ENCODE measurements at places on chromosomes 1 and 21.
A peak's percentile ranks its signal among the peaks of the same experiment; 100 is the strongest.

GRCh38 chr1:92975551-92976232, 14.4 kb upstream of the DIPK1A start:
- no peak overlapping the region for H3K4me3 ChIP-seq
- no peaks in the 10 kb centered on the region for H3K27me3 ChIP-seq
- H3K27ac ChIP-seq, result no peak overlapping the region
- H3K36me3 ChIP-seq, result no peaks in the 10 kb centered on the region
- peaks cover 7% of the 10 kb centered on the region for H3K4me1 ChIP-seq
- DNase-seq, result no peak

DNA sequence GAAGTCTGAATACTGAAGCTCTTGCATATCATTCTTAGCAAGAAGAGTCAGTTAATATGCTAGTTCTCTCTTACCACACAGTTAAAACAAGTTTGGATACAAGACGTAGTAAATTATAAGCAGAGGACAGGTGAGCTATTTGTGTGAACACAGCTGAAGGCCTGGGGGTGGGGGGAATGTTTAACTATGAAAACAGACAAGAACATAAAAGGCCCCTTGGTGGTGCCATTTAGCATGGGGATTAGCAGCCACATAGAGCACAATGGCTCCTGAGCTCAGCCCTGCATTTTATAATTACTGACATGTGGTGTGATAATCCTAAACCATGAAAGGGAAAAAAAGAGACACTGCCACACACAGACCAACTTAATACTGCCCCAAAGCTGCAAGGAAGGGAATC, 94.8 kb downstream of the TGFBR3 start:
- no peak overlapping the region for H3K27ac ChIP-seq
- H3K4me3 ChIP-seq, result no peak overlapping the region
- no peaks in the 10 kb centered on the region for H3K27me3 ChIP-seq
- H3K36me3 ChIP-seq, result no peaks in the 10 kb centered on the region

- peaks cover 75% of the 10 kb centered on the region for H3K36me3 ChIP-seq
- H3K27me3 ChIP-seq, result no peaks in the 10 kb centered on the region
- DNase-seq, result no peak
- no peak overlapping the region for H3K27ac ChIP-seq
Observed at GRCh38 chr1:51791888-51792287, 86.6 kb downstream of the NRDC start.

DNA sequence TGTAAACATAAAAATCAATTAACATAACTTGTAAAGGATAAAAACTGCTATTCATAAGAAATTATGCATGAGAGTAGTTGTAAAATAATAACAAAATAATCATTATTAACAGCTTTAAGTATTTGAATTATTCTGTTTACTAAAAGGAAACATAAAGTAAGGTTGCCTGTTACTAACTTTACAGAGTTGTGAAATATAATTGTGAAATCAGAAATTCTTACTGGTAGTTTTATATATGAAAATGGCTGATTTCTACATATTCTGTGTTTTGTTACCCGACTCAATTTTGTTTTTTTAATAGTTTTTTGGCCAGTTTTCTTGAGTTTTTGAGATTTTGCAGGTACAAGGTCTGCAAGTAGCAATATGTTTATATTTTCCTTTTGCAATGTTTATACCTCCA, 27.8 kb downstream of the FNBP1L start:
- H3K36me3 ChIP-seq, result no peaks in the 10 kb centered on the region
- H3K27ac ChIP-seq, result no peak overlapping the region

DNA sequence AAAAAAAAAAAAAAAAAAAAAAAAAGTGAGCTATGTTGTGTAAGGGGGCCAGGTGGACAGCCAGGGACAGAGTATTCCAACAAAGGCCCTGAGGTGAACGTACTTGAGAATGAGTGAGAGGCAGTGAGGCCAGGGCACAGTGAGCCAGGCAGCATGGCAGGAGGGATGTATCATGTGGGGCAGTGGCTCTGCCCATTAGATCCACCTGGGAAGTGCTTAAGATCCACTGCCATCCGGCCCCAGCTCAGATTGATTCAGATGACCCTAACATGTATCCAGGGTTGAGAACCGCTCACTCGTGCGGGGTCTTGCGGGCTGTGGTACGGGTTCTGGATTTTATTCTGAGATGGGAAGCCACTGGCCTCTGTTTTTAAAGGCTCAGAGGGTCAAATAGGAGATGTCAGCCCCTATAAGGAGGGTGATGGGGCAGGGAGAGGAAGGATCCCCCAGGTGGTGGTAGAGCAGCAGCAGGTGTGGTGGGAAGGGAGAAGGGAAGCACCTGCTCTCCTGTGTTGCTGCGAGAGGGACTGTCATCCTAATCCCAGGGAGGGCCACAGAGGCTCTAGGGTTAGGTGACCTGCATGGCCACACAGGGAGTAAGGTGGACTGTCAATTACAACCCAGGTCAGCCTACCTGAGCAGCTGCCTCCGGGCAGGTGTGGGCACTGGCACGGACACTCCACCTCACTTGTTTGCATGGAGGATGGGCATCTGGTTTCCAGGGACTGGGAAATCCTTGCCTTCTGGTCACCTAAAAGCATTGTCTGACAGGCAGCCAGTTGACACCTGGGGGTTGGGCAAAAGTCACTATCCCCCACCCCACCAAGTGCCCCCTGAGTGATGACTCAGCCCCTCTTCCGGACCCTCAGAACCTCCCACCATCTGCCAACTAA, 31.6 kb downstream of the CDK18 start:
- DNase-seq, result no peak
- H3K27ac ChIP-seq, result no peak overlapping the region
- peaks cover 16% of the 10 kb centered on the region for H3K27me3 ChIP-seq
- no peaks in the 10 kb centered on the region for H3K4me1 ChIP-seq

DNA sequence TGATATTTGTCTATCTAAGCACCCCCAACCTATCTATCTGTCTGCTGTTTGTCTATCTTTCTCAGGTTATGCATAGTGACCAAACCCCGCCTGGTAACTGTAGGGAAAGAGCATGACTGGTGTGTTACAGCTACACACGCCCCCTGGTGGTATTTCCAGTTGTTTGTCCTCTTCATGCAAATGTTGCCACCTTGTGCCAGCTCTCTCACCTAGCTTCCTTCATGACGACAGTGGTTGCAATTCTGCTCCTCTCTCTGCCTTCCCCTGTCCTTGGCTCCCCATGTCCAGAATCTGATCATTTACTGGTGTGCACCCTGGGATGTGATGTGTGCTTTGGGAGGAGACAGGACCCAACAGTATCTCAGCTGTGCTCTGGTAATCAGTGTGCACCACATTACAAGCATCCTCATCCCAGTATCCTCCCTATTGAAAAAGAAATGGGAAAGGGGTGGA, 8.1 kb upstream of the INKA2 start:
- DNase-seq, result peak; percentile 75
- H3K27me3 ChIP-seq, result peaks cover 16% of the 10 kb centered on the region
- H3K4me1 ChIP-seq, result peaks cover 66% of the 10 kb centered on the region
- no peak overlapping the region for H3K27ac ChIP-seq
- H3K36me3 ChIP-seq, result no peaks in the 10 kb centered on the region

DNA sequence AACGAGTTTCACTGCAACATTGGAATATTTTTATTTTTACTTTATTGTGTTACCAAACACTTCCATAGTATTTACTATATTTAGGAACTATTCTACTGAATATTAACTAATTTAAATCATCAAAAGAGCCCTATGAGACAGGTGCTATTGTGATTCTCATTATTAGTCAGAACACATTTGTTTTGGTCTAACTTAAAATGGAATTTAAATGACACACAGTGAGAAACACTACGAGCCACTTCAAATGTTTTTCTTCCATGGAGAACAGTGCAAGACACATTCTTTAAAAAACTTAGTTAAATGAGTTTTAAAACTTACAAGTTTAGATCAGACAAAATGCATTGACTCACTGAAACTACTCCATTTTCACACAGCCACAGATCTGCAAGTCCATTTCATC, 6.6 kb upstream of the TRAF3IP3 start:
- H3K27me3 ChIP-seq, result no peaks in the 10 kb centered on the region
- no peaks in the 10 kb centered on the region for H3K36me3 ChIP-seq
- peaks cover 25% of the 10 kb centered on the region for H3K4me1 ChIP-seq
- DNase-seq, result no peak

GRCh38 chr1:159068886-159069285, 7.7 kb downstream of the AIM2 start:
- no peak overlapping the region for H3K4me3 ChIP-seq
- no peaks in the 10 kb centered on the region for H3K27me3 ChIP-seq
- H3K36me3 ChIP-seq, result no peaks in the 10 kb centered on the region
- DNase-seq, result no peak

DNA sequence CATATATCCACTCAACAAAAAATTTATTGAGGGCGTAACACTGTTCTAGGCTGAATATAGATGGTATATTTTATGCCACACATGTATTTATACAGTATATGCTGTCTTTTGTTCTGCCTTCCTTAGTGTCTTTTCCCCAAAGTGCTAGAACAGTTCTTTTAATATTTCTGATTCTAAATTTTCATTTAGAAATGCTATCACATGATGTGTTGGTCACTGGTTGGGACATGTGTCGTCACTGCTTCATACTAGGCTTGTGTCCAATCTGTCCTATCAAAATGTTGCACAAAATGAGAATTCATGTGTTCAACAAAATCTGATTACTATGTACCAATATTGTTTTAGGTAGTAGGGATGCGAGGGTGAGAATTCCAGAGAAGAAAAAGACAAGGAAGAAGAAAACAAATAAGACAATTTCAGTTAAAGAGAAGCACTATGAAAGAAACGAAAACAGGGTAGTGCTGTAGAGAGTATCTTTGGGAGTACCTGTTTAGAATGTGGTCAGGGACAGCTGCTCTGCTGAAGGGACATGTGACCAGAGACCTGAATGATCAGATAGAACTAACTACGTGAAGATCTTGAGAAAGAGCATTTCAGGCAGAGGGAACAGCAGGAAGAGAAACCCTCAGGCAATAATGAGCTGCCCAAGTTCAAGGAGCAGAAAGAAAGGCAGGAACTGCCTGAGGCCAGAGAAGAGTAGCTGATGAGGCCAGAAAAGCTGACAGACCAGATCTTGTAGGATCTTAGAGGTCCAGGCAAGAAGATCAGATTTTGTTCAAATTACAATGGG, 1.3 kb downstream of the KMO start:
- H3K4me1 ChIP-seq, result no peaks in the 10 kb centered on the region
- DNase-seq, result peak; percentile 6
- no peak overlapping the region for H3K4me3 ChIP-seq
- peaks cover 1% of the 10 kb centered on the region for H3K27me3 ChIP-seq

DNA sequence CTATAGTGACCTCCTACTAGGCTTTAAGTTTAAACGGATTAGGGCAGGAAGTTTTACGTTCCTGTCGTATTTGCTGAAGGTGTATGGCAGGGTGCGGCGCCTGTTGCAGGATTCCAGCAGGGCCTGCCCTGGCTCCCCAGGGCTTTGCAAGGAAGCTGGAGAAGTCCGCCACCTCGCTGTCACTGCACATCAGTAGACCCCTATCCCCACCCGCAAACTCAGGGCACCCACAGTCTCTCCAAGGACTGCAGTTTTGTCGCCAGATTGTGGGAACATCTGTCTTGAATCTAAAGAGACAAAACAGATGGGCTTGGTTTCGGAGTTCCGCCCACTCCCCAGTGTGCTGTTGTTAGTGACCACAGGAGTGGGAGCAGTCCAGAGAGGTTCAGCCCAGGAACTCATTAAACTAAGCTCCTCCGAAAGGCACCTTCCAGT, 110.8 kb downstream of the CDC7 start:
- H3K4me3 ChIP-seq, result no peak overlapping the region
- H3K27me3 ChIP-seq, result no peaks in the 10 kb centered on the region
- no peak overlapping the region for H3K27ac ChIP-seq

GRCh38 chr21:32065654-32066053, 192.8 kb downstream of the HUNK start:
- H3K27ac ChIP-seq, result no peak overlapping the region
- H3K36me3 ChIP-seq, result no peaks in the 10 kb centered on the region
- DNase-seq, result no peak
- H3K27me3 ChIP-seq, result no peaks in the 10 kb centered on the region
- no peak overlapping the region for H3K4me3 ChIP-seq

- no peak overlapping the region for H3K27ac ChIP-seq
- no peaks in the 10 kb centered on the region for H3K4me1 ChIP-seq
- H3K27me3 ChIP-seq, result no peaks in the 10 kb centered on the region
- H3K4me3 ChIP-seq, result no peak overlapping the region
- DNase-seq, result no peak
Observed at GRCh38 chr21:41247561-41248545, 68.7 kb upstream of the FAM3B start.

DNA sequence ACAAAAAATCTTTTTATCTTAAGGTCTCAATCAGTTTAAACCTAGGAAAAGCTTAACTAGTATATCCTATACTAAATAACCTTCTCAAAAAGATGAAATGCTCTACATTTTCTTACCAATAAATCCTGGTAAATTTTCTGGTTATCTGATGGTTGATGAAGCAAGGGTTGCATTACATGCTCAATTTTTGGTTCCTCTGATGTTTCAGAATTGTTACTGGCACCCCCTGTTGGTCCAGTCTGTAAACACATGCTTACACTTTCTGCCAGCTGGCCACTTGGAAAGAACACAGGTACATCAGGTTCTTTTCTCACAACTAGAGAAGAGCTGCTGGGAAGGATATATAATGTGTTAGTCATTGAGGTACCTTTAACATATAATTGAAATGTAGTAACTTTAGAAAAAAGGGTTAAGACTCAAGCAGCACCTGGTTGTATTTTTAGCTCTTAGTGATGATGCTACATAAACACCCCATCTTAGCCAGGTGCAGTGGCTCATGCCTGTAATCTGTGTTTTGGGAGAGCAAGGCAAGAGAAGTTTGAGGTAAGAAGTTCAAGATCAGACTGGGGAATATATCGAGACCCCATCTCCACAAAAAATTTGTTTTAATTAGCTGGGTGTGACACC, 30.9 kb upstream of the TAL1 start:
- no peaks in the 10 kb centered on the region for H3K27me3 ChIP-seq
- peaks cover 34% of the 10 kb centered on the region for H3K36me3 ChIP-seq
- DNase-seq, result peak; percentile 22
- no peak overlapping the region for H3K4me3 ChIP-seq
- H3K4me1 ChIP-seq, result no peaks in the 10 kb centered on the region

GRCh38 chr1:171769754-171770153, 11.7 kb upstream of the METTL13 start:
- no peak overlapping the region for H3K27ac ChIP-seq
- DNase-seq, result no peak
- no peaks in the 10 kb centered on the region for H3K27me3 ChIP-seq
- H3K36me3 ChIP-seq, result no peaks in the 10 kb centered on the region

GRCh38 chr1:55535724-55536544, 320.8 kb upstream of the USP24 start:
- H3K27ac ChIP-seq, result no peak overlapping the region
- H3K4me3 ChIP-seq, result no peak overlapping the region
- no peak for DNase-seq
- no peaks in the 10 kb centered on the region for H3K4me1 ChIP-seq
- H3K27me3 ChIP-seq, result no peaks in the 10 kb centered on the region
- no peaks in the 10 kb centered on the region for H3K36me3 ChIP-seq

GRCh38 chr1:59151860-59152259, 145.0 kb upstream of the FGGY start:
- H3K27me3 ChIP-seq, result no peaks in the 10 kb centered on the region
- DNase-seq, result no peak
- H3K27ac ChIP-seq, result no peak overlapping the region

Measured in thymus (tissue), 14 donors.